Foreskin melanocyte (primary cell): ENCODE measurements at places on chromosomes 7 and 10.

GRCh38 chr10:99435986-99436638 is 5.7 kb upstream of the GOT1 start:
- DNase-seq = peak; percentile 32

DNA sequence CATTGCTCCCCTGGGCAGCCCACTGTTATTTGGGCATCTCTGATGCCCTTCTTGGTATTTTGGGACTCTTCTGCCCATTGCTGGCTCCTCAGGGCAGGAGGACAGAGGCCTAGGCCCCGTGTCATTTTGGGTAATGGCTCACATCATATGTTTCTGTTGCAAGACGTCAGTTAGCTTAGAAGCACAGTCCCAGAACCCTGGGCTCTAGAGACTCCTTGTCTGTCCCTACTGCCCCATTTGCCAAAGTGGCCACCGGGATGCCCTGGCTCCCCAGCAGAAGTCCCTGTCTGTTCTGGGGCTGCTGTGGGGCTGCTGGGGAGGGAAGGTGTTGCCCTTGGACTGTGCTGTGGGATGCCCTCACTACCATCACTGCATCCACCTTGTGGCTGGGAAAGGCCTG is 48.8 kb downstream of the ADCYAP1R1 start:
- no peak for DNase-seq

- peak; percentile 57 for DNase-seq
Measured at GRCh38 chr10:48364659-48365405, 58.4 kb downstream of the MAPK8 start.

DNA sequence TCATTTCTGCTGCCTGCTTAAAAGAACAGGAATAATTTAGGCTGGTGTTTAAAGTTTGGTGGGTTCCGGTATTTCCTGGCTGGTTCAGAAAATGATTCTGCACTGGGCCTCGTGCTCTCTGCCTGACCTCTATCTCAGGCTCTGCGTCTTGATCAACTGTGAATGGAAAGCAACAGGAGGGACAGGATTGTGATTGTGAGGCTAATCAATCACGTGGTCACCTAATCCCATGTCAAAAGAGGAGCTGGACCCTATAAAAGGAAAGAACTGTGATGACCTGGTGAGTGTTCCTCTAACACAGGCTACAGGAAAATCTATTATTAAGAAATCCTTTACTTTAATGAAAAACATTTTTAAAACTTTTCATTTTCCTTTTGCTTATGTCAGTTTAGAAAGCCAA is at the start of gene DHX32:
Gene DHX32, minus strand, starts transcription at position 101 of the 400 bp plus-strand sequence. CDS start 468 bp downstream, outside the sequence.
- DNase-seq = peak; percentile 35

- DNase-seq = no peak
Measured at GRCh38 chr10:99325281-99325680, 3.9 kb upstream of the CNNM1 start.
